SJSA1 (cell line): ENCODE measurements at places on chromosomes 16 and 17. TPM values are rescaled to one million over a fixed set of nuclear protein-coding genes. Genes with fewer than 3 reads are reported as not detected.

GRCh38 chr17:40818343-40818732 is 4.1 kb downstream of the KRT10 start:
- no peak for DNase-seq

DNA sequence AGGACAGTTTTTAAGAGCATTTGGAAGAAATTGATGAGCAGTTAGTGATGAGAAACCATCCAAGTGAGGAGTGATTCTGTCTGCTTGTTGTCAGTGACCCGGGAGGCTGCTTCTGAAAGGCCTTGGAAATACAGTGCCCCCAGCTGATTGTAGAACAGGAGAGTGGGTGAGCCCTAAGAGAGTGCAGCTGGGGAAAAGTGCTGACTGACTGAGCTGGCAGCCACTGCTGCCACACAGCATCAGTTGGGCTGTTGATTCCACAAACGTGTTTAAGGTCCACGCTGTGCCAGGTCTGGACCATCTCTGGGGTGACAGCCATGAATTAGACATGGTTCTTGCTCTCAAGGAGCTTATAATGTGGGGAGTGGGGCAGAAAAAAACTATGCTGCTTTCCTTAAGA is 18.9 kb downstream of the NUP93 start:
- DNase-seq = no peak

GRCh38 chr17:4334776-4335584 is 31.5 kb downstream of the UBE2G1 start:
- no peak for DNase-seq

TBC1D3C gene
- total RNA-seq = 0.13 TPM in 1 of 2 replicates, not detected in the other

PIMREG gene
- 141 and 144 TPM in 2 replicates for total RNA-seq

- DNase-seq = no peak
Measured at GRCh38 chr17:50471009-50471905, 2.6 kb upstream of the CHAD start.

GRCh38 chr16:22369221-22369811 is 5.1 kb downstream of the CDR2 start:
- no peak for DNase-seq

KRT32 gene
- not detected in 2 replicates for total RNA-seq

GRCh38 chr17:19645734-19646201 is 2.8 kb upstream of the ALDH3A2 start:
- no peak for DNase-seq

GRCh38 chr16:75044800-75045361 is 46.1 kb downstream of the ZNRF1 start:
- peak; percentile 38 for DNase-seq

HEATR9 gene
- total RNA-seq = not detected in 2 replicates

- no peak for DNase-seq
Measured at GRCh38 chr16:77888871-77889270, 100.5 kb downstream of the VAT1L start.

DNA sequence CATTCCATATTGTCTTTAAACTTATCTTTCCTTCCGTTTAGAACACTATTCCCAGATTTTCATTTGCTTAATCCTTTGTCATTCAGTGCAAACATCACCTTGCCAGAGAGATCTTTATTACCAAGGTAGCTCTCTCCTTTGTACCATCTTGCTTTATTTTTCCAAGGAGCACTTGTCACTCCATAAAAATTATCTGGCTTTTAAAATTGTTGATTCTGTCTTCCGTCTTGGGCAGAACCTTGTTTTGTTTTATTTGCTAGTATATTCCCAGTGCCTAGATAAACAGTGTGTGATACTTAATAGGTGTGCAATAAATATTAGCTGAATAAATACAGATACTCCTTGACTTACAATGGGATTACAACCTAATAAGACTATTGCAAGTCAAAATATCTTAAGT is 327.7 kb downstream of the UTP18 start:
- no peak for DNase-seq

GRCh38 chr17:61415374-61416210 is 15.9 kb downstream of the TBX2 start:
- DNase-seq = peak; percentile 41

DNAI2 gene
- not detected in 2 replicates for total RNA-seq

DOC2B gene
- total RNA-seq = not detected in 2 replicates

DNA sequence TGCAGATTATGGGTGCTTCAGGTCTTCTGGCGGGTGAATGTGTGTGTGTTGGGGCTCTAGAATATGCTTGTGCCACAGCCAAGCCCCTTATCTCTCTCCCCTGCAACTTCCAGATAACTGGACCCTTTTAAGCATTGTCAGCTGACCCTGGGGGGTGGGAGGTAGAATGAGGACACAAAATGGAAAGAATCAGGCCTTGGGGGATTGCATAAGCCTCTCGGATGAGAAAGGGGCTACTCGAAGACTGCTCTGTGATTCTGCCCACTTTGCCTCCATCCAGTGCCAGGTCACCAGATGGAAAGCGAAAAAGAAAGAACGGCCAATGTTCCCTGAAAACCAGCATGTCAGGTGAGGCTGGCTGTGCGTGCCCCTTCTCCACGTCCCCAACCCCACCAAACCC is 13.8 kb downstream of the THRA start:
- DNase-seq = no peak

GRCh38 chr17:57935833-57936807 is 19.1 kb downstream of the CUEDC1 start:
- peak; percentile 69 for DNase-seq

CCDC182 gene
- not detected in 2 replicates for total RNA-seq

- DNase-seq = no peak
Measured at GRCh38 chr17:39664581-39665561, at the start of gene TCAP. TCAP (plus strand) TSS chr17:39665349; CDS start chr17:39665360, 11 bp downstream.

GRCh38 chr16:62240722-62241121 is 204.5 kb upstream of the CDH8 start:
- no peak for DNase-seq

KIFC3 gene
- 103 and 132 TPM in 2 replicates for total RNA-seq

ANKS3 gene
- total RNA-seq = 20.9 and 21.9 TPM in 2 replicates

SPATA22 gene
- not detected in 2 replicates for total RNA-seq

SLC6A2 gene
- total RNA-seq = not detected in 2 replicates

DNA sequence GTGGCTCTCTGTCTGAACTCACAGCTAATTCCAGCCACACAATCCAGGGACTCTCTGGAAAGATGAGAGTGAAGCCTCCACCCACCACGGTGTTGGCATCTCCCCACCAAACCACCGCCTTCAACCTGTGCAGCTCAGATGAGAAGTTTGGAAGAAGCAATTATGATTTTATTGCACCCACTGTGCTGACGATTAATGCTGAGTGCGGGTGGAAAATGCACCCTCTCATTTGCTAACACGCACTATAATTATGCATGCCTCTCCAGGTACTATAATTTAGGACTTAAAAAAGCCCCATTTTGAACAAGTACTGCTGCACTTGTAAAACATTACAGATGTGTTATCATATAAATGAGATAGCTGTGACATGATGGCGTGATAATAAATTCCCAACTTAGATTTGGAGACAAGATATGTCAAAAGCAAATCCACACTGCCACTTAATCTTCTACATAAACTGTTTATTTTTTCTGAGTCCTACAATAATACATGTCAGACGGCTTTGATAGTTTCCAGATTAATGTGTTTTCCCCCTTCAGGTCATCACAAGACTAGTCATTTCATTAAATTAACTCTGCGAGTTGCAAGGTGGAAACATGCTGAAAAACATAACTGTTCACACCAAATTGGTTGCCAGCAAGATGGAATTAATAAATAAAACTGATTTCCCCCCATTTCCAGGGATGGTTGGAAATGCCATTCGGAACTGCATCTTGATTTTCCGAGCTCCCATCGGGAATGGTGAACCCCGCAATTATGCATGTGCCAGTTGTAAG is 466.5 kb upstream of the MAF start:
- no peak for DNase-seq

TMEM238L gene
- not detected in 2 replicates for total RNA-seq

DNA sequence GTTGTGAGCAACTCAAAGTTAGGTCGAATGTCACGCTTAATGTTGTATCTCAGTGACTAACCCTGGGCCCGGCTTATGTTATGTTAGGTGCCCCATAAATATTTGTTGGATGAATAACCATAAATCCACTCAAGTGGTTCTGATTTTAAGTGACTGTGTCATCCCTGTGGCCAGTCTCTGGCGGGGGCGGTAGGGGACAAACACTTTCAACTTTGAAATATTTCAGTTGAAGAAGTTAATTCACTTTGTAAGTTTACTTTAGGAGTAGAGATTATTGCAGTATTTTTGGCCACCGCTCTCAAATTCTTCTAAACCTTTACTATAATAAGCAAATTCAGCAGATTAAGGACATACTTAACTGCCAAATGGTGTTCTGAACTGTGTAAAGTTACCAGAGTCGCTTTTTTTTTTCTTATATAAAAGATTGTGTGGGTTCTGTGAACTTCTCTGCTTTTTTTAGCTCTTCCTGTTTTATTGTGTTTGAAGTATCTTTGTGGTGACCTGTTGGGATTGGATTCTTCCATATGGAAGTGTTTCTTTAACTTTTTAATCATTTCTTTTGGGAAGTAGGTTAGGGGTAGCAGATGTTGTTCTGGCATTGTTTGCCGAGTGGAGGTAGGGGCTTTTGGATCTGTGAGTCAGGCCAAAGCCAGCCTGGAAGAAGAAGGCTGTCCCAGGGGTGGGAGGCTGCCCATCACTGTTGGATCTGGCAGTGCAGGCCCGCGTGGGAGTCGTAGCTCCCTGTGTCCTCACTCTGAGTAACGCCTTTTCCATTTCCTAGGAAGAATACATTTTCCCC is 61.4 kb upstream of the TBX2 start:
- peak; percentile 93 for DNase-seq

GRCh38 chr17:18033442-18034099 is 5.4 kb downstream of the ATPAF2 start:
- peak; percentile 53 for DNase-seq

GRCh38 chr17:82180776-82181528 is 31.7 kb downstream of the CCDC57 start:
- DNase-seq = no peak

DNA sequence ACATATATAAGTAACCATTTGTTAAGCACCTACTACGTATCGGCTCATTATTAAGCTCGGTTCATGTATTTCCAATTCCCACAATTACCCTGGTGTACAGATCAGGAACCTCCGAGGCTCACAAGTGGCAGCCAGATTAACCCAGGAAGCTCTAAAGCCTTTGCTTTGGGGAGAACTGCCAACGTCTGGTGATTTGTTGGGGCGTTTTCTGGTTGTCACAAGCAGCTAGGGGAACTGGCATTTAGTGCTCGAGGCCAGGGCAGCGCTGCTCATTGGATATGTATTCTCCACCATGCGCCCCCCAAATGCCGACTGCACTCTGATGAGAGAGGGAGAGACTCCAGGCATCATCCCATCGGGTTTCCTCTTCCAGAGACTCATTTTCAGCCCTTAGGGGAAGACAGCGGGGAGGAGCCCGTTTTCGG is 541 bp downstream of the ZNF18 start:
- DNase-seq = no peak

DNA sequence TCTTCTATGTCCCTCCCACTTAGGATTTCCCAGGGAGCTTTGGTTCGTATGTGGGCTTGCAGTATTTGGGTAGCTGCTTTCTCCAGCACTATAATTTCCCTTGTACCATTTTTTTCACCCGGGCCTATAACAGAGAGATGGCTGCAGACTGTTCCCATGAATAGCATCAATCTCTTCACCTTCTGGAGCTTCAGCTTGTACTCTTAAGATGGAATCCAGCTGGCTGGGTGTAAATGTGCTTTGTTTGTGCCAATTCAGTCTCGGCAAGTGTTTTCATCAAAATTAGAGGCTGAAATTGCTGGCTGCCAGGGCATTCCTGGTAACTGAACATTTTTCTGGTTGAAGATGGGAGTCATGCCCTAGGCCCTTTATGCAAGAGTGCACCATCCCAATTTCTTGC is 12.2 kb upstream of the CPD start:
- DNase-seq = no peak

- no peak for DNase-seq
Measured at GRCh38 chr17:64348666-64349065, 42.0 kb downstream of the PECAM1 start.

DNA sequence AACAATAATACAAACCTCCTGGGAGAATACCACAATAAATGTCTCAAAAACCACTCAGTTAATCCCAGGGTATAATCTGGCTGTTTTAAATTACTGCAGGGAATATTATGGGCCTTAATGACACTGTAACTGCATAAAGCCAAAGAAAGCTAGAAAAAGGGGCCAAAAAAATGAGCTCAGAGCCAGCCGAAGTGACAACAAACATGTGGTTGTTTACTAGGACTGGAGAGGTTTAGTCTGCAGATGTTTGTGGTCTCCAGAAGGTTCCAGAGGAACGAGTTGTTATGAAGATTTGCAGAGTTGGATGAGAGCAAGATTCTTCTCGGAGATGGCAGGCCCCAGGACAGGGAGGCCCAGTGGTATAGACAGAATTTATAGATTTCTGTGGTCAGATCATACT is 97.1 kb upstream of the AKTIP start:
- DNase-seq = no peak

NPW gene
- not detected in 2 replicates for total RNA-seq

KRT15 gene
- 1.6 and 3.9 TPM in 2 replicates for total RNA-seq

DNA sequence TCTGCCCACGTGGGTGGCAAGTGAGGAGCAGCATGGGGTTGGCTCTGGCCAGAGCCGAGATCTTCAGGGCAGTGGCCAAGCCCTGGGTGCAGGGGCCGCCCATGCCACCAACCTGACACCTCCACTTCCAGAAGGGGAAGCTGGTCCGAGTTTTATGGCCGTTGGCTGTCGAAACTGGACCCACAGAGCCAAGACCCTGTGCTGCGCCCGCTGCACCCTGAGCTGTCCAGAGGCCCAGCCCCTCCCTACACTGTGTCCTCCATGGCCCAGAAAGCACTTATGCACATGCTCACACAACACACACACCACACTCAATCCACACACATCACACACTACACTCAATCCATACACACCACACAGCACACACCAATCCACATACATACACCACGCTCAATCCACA is 33.9 kb upstream of the RPTOR start:
- no peak for DNase-seq

- no peak for DNase-seq
Measured at GRCh38 chr16:87371261-87371866, 12.2 kb downstream of the FBXO31 start.

DNA sequence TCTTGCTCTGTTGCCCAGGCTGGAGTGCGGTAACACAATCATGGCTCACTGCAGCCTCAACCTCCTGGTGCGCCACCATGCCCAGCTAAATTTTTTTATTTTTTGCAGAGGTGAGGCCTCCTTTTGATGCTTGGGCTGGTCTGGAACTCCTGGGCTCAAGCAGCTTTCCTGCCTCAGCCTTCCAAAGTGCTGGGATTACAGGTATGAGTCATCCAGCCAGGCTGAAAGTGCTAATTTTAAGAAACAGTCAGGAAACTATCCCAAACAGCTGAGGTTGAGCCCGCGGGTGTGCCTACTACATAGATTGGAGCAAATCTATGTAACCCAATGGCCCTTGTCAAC is 738 bp upstream of the XPO6 start:
- DNase-seq = peak; percentile 48

DNA sequence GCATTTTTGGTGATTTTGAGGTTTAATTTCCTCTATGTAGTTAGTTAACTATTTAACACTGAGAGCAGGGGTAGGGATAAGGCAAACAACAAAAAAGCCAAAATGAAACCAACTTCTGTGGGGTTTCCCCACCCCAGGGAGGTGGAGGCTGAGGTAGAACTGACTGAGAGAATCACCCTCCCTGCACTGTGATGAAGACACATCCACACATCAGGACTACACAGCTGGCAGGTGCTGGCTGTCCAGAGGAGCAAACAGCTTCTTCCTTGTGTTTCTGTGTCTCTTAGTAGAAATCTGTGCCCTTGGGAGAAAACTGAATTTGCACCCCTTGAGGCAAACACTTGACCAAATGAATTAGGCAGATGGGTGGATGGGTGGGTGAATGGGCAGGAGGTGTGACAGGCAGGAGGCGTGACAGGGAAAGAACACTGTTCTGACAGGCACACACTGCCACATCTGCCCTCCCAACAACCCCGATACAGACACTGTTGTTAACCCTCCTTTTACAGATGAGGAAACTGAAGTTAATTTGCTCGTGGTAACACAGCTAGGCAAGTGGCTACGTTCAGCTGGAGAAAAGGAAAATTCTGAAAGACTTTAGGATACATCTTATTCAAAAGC is 62.9 kb upstream of the AMZ2 start:
- no peak for DNase-seq
